ENCODE measurements at places on chromosomes 5 and 9. TPM values are rescaled to one million over a fixed set of nuclear protein-coding genes. Genes with fewer than 3 reads are reported as not detected.

ARL14EPL gene
- total RNA-seq, result not detected

NR4A3 gene
- 2.9 TPM for total RNA-seq

TMEM252 gene
- not detected for total RNA-seq

FAM153A gene
- total RNA-seq, result not detected

SHROOM1 gene
- total RNA-seq, result 28.0 TPM

PTGR1 gene
- 0.77 TPM for total RNA-seq

MIER3 gene
- total RNA-seq, result 39.1 TPM

SCGB3A1 gene
- total RNA-seq, result not detected

KIF4B gene
- not detected for total RNA-seq

Measured in uterus (tissue), 4 donors.